ENCODE measurements at places on chromosomes 1 and 21.
A peak's percentile ranks its signal among the peaks of the same experiment; 100 is the strongest.

GRCh38 chr1:47298025-47298699 lies 15.8 kb downstream of the STIL start:
- peak; percentile 4 for DNase-seq

DNA sequence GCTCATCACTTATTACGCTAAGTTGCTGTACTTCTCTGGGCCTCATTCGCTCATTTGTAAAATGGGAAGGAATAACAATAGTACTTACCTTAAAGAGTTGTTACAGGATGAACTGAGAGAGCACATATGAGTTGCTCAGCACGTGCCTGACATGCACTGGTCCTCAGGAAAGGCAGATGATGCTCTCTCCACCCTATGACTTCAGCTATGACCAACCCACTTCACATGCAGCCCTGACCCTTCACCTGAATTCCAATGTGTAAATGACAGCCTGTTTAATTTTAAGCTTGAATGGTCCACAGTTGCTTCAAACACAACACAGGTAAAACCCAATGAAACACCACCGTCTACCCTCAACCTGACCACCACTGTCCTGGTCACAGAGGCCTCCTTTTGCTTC lies 32.9 kb downstream of the GADD45A start:
- DNase-seq, result no peak

GRCh38 chr1:41493117-41493536 lies 8.6 kb upstream of the EDN2 start:
- DNase-seq, result no peak

DNA sequence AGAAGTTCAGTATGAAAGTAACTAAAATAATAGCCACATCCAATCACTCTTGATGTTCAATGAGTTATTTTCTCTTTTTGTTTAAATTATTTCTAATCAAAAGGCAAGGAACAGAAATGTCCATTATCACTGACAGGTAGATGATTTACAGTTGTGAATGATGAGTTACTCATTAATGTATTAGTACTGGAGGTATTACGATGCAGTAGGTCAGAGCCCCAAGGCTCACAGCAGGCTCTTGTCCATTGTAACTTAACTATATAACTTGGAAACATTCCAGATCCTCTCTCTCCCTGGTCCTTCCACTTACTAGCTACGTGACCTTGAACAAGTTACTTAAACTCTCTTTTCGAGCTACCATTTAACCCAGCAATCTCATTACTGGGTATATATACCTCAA lies 39.5 kb downstream of the CRB1 start:
- no peak for DNase-seq

DNA sequence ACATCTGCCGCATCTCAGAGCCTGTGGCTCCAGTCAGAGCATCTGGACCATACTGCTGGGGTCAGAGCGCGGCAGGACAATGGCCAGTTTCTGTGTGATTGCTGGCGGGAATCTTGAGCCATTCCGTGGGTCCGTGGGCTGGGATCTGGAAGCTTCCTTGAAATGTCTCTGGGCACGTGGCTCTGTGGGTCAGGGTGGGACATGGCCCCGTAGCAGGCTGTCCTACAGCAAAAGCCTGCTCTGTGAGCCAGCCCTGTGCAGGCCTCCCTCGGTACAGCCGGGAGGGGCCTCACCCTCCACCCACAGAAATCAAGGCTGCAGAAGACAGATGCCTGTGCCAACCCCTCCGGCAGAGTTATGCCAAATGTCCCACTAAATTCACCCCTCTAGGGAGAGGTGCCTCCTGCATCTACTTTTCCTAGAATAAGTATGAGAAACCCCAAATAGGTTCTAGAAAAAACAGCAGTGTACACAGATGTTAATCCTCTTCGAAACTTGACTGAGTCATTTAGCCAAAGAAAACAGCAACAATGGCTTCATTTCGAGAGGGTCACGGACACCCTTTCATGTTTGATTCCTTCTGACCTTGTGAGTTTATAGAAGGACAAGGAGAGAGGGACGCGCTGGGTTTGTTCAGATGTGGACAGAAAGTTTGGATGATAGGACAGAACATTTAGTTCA lies 27.8 kb downstream of the COL18A1 start:
- DNase-seq, result no peak

DNA sequence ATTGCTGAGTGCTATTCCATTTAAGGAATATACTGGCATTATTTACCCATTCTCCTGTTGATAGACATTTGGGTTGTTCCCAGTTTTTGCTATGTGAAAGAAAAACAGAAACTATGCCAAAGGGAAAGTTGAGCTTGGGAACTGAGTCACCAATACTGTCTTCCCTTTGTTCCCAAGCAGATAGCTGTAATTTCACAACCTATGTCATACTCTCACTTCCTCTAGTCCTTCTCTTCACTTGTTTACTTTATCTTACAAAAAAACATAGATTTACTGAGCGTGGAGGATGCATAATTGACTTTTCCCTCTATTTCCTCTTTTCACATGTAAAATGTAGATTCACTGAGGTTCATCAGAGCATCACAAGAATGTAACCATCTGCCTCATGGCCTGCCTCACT lies 32.4 kb upstream of the PGBD5 start:
- DNase-seq, result peak; percentile 50

GRCh38 chr1:172172352-172172831 lies 248.1 kb upstream of the C1orf105 start:
- DNase-seq, result no peak

GRCh38 chr1:30848130-30848529 lies 60.4 kb downstream of the SDC3 start:
- no peak for DNase-seq

DNA sequence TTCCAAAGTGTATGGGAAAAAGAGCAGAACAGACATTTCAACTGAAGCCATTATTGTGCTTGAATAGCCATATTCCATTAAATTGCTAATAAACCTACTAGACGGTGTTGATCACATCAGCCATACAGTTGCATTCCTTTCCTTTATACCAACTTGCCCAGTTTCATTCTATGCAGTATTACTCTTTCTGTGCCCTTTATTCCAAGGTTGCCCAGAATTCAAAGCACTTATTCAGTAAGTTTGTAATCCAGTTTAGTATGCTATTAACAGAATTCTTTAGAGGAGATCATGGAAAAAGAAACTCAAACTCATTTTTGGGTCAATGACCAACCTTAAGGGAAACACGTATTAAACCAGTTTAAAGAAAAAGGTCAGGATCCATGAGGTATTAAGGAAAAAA lies 89.5 kb downstream of the DDAH1 start:
- DNase-seq, result no peak
